Colonic mucosa (tissue), 4 donors: ENCODE measurements at places on chromosomes 4 and X. TPM values are rescaled to one million over a fixed set of nuclear protein-coding genes. Genes with fewer than 3 reads are reported as not detected.

The FHIP1A gene
- 33.4 TPM for total RNA-seq

DNA sequence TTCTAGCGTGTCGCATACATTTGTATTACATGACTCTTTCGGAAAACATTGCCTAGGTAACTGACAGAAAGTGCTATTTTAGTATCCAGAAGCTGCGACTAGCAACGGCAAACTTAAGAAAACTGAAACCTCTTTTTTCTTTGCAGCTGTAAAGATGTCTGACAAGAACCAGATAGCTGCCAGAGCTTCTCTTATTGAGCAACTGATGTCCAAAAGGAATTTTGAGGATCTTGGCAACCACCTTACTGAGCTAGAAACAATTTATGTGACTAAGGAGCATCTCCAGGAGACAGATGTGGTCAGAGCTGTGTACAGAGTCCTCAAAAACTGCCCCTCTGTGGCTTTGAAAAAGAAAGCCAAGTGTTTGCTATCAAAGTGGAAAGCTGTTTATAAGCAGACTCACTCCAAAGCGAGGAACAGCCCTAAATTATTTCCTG, 9.4 kb downstream of the TCEANC start:
- H3K36me3 ChIP-seq: no peaks in the 10 kb centered on the region
- no peak for DNase-seq
- no peaks in the 10 kb centered on the region for H3K27me3 ChIP-seq

The ARR3 gene
- total RNA-seq: not detected

The PDGFC gene
- 8.3 TPM for total RNA-seq

- H3K4me1 ChIP-seq: peaks cover under 1% of the 10 kb centered on the region
- H3K27me3 ChIP-seq: no peaks in the 10 kb centered on the region
- no peak overlapping the region for H3K27ac ChIP-seq
- H3K4me3 ChIP-seq: no peak overlapping the region
Observed at GRCh38 chr4:184740980-184741391, 7.1 kb upstream of the CENPU start.

The CCNA2 gene
- total RNA-seq: 15.6 TPM

DNA sequence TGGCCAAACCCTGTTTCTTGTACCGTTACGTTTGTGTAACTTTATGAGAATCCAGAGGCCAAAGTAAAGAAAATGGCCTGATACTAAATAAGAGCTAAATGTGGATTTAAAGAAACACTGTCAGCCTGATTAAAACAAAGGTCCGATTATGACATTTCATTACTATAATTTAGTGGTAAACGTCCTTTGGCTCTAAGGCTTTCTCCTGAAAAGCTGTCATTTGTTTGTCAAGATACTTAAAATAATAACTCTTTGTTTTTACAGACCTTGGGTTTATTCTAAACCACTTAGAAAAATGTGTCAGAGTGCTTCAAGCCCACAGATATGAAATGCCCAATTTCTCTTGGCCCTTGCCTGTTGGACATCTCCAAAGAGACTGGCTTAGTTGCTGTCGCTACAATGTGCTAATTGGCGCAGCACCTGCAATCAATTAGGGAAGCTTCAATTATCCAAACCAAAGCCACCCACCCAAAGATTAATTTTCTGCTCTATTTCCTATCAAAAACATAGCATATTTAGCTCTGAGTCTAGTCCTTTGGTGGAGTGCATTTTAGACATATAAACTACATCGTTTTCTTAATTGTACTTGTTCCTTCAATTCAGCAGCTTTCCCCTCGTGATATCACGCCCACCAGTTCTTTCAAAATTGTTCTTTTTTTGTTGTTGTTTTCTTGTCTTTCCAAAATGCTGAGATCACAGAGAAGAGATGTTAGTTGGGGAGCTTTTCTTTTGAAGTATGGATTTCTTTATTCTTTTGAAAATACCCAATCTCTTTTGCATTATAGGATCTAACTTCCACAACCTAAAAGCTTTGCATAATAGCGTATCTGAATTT, 13.6 kb downstream of the SMIM20 start:
- no peaks in the 10 kb centered on the region for H3K4me1 ChIP-seq
- H3K36me3 ChIP-seq: no peaks in the 10 kb centered on the region
- no peak for DNase-seq
- H3K4me3 ChIP-seq: no peak overlapping the region
- no peaks in the 10 kb centered on the region for H3K27me3 ChIP-seq
- H3K27ac ChIP-seq: no peak overlapping the region

- H3K4me3 ChIP-seq: no peak overlapping the region
- H3K27me3 ChIP-seq: no peaks in the 10 kb centered on the region
- no peak overlapping the region for H3K27ac ChIP-seq
- H3K4me1 ChIP-seq: no peaks in the 10 kb centered on the region
- no peak for DNase-seq
- H3K36me3 ChIP-seq: no peaks in the 10 kb centered on the region
Observed at GRCh38 chr4:95421869-95422268, 126.9 kb downstream of the UNC5C start.

The C4orf51 gene
- not detected for total RNA-seq

DNA sequence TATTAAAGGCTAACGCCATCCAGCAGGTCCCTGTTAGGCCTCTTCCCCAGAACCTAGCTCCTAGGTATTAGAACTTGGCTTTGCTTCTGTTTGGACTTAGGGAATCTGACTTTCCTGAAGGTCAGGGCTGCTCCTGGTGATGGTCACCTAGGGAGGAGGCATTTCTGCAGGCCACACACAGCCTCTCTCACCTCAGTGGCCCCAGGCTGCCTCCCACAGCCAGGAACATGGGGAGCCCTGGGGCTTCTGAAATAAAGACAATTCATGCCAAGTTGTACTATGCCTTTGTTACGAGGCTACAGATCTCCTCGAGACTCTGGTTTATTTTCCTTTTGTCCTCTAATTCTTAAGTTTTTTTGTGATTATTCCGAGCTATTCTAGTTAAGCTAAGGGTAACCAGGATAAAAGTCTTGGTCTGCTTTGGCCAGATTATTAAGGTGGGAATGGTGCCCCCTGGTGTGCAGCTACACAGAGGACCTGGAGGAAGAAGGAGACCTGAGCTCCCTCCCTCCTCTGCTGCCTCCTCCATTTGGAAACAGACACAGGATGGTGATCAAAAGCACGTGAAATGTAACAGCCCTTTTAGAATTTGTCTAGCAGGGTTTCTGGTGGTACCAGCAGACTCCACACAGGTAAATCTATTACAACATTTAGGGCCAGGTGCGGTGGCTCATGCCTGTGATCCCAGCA, 131.0 kb downstream of the DCLK2 start:
- no peaks in the 10 kb centered on the region for H3K4me1 ChIP-seq
- H3K36me3 ChIP-seq: no peaks in the 10 kb centered on the region
- peak; percentile 65 for DNase-seq
- H3K4me3 ChIP-seq: no peak overlapping the region
- H3K27ac ChIP-seq: no peak overlapping the region

The TMEM255A gene
- 1.1 TPM for total RNA-seq

GRCh38 chrX:21993265-21993664, 38.9 kb upstream of the PHEX start:
- H3K27me3 ChIP-seq: no peaks in the 10 kb centered on the region
- no peak overlapping the region for H3K27ac ChIP-seq
- H3K4me3 ChIP-seq: no peak overlapping the region
- no peaks in the 10 kb centered on the region for H3K4me1 ChIP-seq

The GCNA gene
- 0.85 TPM for total RNA-seq

The ASMT gene
- total RNA-seq: 0.27 TPM

DNA sequence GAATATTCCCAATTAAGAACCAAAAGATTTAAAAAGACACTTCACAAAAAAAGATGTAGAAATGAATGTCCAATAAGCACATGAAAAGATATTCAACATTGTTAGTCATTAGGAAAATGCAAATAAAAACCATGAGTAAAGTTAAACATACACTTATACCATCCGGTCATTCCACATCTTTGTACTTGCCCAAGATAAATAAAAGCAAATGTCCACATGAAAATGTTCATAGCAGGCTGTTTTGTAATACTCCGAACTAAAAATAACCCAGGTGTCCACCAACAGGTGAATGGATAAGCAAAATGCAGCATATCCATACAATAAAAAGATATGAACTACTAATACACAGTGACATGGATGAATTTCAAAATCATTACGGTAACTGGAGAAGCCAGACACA, 28.6 kb upstream of the ZCCHC4 start:
- H3K27me3 ChIP-seq: no peaks in the 10 kb centered on the region
- H3K4me1 ChIP-seq: no peaks in the 10 kb centered on the region
- H3K27ac ChIP-seq: no peak overlapping the region
- no peaks in the 10 kb centered on the region for H3K36me3 ChIP-seq

The DNAJB14 gene
- 41.9 TPM for total RNA-seq

GRCh38 chr4:139167774-139168444, 9.1 kb downstream of the ELF2 start:
- no peak for DNase-seq
- H3K4me1 ChIP-seq: no peaks in the 10 kb centered on the region
- no peak overlapping the region for H3K27ac ChIP-seq
- no peaks in the 10 kb centered on the region for H3K27me3 ChIP-seq

- no peak for DNase-seq
- no peaks in the 10 kb centered on the region for H3K27me3 ChIP-seq
- H3K4me3 ChIP-seq: no peak overlapping the region
- H3K36me3 ChIP-seq: no peaks in the 10 kb centered on the region
- H3K4me1 ChIP-seq: no peaks in the 10 kb centered on the region
Observed at GRCh38 chrX:136112286-136112685, 35.0 kb upstream of the FHL1 start.

The UGT2B28 gene
- total RNA-seq: not detected

DNA sequence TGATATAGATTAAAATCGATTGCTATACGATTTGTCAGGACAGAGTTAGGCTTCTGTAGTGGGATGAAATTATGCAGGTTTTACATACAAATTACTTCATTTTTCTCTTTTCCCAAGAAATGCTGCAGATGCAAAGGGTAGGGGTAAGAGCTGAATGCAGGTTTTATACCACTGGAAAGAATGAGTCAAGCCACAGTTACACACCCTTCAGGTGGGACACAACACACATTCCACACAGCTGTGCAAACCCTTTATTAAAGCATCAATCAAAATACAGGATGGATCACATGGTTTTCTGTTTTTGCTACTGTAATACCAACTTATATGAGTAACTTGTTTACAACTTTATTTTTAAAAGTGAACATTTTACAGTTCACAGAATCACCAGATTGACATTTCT, 39.8 kb downstream of the MFAP3L start:
- H3K4me3 ChIP-seq: no peak overlapping the region
- H3K27ac ChIP-seq: no peak overlapping the region

The MGST2 gene
- 105 TPM for total RNA-seq

The DCHS2 gene
- 1.2 TPM for total RNA-seq

DNA sequence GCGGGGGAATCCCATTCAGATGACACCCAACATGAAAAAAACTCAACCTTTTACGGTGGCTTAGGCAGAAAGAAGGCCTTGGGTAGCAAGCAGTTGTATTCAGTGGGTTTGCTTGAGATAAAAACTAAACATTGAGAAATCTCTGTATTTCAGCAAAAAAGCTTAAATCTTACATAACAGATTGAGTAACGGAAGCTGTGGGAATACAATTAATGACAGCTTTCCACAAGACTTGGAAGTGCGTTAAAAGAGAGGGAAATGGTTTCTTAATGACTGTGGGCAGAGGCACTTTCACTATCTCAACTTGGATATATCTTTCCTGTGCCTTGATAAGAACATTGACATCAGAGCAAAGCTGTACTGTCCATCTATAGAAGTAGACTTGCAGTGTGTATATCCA, 418.5 kb upstream of the HS3ST1 start:
- no peaks in the 10 kb centered on the region for H3K4me1 ChIP-seq
- no peak overlapping the region for H3K27ac ChIP-seq
- H3K36me3 ChIP-seq: no peaks in the 10 kb centered on the region

DNA sequence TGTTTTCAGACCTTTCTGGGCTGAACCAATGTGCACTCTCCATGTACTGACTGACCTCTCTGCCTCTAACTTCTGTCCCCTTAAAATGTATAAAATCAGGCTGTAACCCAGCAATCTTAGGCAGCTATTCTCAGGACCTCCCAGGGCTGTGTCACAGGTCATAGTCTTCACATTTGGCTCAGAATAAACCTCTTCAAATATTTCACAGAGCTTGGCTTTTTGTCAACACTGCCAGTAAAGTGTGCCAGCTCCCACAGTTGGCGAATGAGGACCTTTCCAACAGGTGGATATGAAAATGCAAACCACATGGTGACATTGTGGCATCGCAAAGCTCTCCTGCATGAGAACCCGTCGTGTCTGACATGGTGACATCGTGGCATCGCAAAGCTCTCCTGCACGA, 76.4 kb downstream of the ACOX3 start:
- H3K27ac ChIP-seq: no peak overlapping the region
- H3K4me1 ChIP-seq: no peaks in the 10 kb centered on the region
- DNase-seq: no peak
- H3K4me3 ChIP-seq: no peak overlapping the region

The LPAR4 gene
- 0.24 TPM for total RNA-seq

GRCh38 chr4:64756016-64756415, 346.8 kb upstream of the TECRL start:
- H3K27ac ChIP-seq: no peak overlapping the region
- H3K4me3 ChIP-seq: no peak overlapping the region
- H3K4me1 ChIP-seq: no peaks in the 10 kb centered on the region
- DNase-seq: no peak

- no peaks in the 10 kb centered on the region for H3K4me1 ChIP-seq
- DNase-seq: no peak
- H3K27me3 ChIP-seq: no peaks in the 10 kb centered on the region
- H3K27ac ChIP-seq: no peak within 1 kb of the TSS
Observed at GRCh38 chrX:153445856-153446635, at the start of gene TREX2. Gene TREX2, minus strand, starts transcription at chrX:153446056. Its CDS starts 626 bp downstream, at chrX:153445430.

- no peak overlapping the region for H3K27ac ChIP-seq
- H3K4me1 ChIP-seq: no peaks in the 10 kb centered on the region
- H3K36me3 ChIP-seq: no peaks in the 10 kb centered on the region
- H3K4me3 ChIP-seq: no peak overlapping the region
- H3K27me3 ChIP-seq: no peaks in the 10 kb centered on the region
Observed at GRCh38 chr4:6316461-6317003, 46.9 kb downstream of the WFS1 start.

The ARMCX1 gene
- 8.7 TPM for total RNA-seq

- no peak for DNase-seq
- H3K27me3 ChIP-seq: no peaks in the 10 kb centered on the region
- H3K4me3 ChIP-seq: no peak overlapping the region
- H3K27ac ChIP-seq: no peak overlapping the region
Observed at GRCh38 chr4:155430895-155431795, 54.4 kb upstream of the MAP9 start.

- no peaks in the 10 kb centered on the region for H3K36me3 ChIP-seq
- no peak overlapping the region for H3K27ac ChIP-seq
- no peaks in the 10 kb centered on the region for H3K27me3 ChIP-seq
- H3K4me1 ChIP-seq: peaks cover 2% of the 10 kb centered on the region
Observed at GRCh38 chr4:183399126-183399522, 45.3 kb upstream of the CDKN2AIP start.

The CSN1S1 gene
- not detected for total RNA-seq

DNA sequence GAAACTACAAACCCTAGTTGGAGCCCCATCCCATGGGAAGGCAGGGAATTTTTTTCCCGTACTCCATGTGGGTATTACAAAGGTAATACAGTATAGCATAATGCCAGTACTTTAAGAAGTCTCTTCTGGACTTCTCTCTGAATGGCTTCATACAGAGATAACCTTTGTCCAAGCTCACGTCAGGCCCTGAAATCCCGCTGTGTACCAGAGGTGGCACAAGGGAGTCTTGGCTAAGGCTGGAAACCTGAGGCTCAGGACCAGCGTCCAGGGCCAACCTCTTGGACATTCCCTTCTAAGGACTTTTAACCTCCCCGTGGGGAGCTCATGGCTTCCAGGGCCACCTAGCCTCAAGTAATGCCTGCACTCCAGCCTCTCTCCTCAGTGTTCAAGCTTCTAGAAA, 338.9 kb upstream of the FAM241A start:
- H3K27me3 ChIP-seq: no peaks in the 10 kb centered on the region
- no peaks in the 10 kb centered on the region for H3K4me1 ChIP-seq
- H3K4me3 ChIP-seq: no peak overlapping the region
